Aorta (tissue), 5 donors: ENCODE measurements at places on chromosomes 2 and 18. TPM values are rescaled to one million over a fixed set of nuclear protein-coding genes. Genes with fewer than 3 reads are reported as not detected.

TSPYL6 gene
- total RNA-seq: not detected

DNA sequence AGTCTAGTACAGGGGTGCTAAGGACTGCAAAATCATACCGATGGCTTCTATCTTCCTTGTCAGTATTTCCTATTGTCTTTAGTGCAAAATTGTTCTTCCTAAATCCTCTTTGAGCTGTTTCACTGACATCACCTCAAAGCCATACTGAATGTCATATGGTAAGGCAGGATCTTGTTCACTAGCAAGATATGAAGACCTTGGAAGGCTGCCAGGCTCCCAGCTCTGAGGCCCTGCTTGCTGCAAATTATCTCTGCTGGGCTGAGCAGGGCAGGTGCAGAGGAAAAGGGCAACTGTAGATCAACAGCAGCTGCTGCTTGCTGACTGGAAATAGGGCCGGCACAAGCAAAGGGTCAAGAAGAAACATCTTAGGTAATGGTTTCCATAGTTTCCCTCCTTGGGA is 58.2 kb downstream of the PMAIP1 start:
- H3K27ac ChIP-seq: no peak overlapping the region
- H3K4me3 ChIP-seq: no peak overlapping the region
- no peaks in the 10 kb centered on the region for H3K36me3 ChIP-seq
- no peaks in the 10 kb centered on the region for H3K4me1 ChIP-seq
- DNase-seq: no peak

GRCh38 chr2:174897286-174897685 is 107.9 kb downstream of the CHN1 start:
- H3K27me3 ChIP-seq: no peaks in the 10 kb centered on the region
- H3K4me3 ChIP-seq: no peak overlapping the region

DNA sequence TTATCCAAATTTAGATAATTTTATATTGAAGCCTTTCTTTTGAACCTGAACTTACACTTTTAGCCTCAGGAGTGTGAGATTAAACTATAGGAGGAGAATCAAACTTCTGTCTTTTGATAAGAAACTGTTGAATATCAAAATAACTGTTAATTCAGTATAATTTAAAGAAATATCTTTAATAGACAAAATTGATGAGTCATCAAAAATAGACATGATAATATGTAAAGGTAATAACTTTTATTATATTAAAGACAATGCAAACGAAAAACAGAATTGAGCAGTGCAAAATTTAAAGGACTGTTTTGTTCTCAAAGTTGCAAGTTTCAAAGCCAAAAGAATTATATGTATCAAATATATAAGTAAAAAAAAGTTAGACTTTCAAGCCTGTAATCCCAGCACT is 2.0 kb upstream of the WDR35 start:
- H3K27ac ChIP-seq: no peak overlapping the region
- H3K4me3 ChIP-seq: no peak overlapping the region
- no peaks in the 10 kb centered on the region for H3K4me1 ChIP-seq

GRCh38 chr18:10685484-10685883 is 159.7 kb downstream of the NAPG start:
- H3K27me3 ChIP-seq: no peaks in the 10 kb centered on the region
- no peak overlapping the region for H3K27ac ChIP-seq
- no peaks in the 10 kb centered on the region for H3K36me3 ChIP-seq
- H3K4me1 ChIP-seq: no peaks in the 10 kb centered on the region
- DNase-seq: no peak
- H3K4me3 ChIP-seq: no peak overlapping the region
